Activated naive CD4-positive, alpha-beta T cell (primary cell): ENCODE measurements at places on chromosomes 3 and 15.

GRCh38 chr3:142275856-142276255 lies 50.5 kb upstream of the GK5 start:
- DNase-seq: no peak

DNA sequence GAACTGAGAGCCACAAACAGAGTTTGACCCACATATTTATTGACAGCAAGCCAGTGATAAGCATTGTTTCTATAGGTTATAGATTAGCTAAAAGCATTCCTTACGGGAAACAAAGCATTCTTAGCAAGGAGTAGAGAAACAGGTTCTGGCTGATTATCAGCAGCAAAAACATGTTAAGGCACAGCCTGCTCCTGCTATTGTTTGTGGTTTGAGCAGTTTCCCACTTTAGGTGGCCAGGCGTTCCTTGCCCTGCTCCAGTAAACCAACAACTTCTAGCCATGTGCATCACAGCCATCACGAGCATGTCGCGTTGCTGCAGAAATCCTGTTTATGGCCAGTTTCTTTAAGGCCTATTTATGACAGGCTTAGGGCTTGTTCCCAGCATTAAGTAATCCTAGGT lies 44.7 kb upstream of the C2CD4B start:
- no peak for DNase-seq

DNA sequence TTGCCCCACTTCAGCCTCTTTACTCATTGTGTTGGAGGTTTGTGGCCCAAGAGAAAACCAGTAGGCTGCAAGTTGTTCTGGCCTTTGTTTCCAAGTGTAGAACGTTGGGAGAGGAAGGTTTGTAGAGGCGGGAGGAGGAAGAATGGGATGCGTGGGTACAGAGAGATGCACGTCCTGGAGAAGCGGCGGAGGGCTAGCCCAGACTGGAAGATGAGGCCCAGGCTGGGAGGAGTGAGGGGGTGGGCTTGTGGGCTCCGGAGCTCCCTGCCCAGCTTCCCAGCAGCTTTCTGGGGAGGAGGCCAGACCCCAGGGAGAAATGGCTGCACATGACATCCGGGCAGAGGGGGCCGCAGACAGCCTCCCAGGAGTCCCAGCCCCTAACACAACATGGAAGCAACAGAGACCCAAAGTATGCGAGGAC lies 5.3 kb downstream of the PLA2G4F start:
- no peak for DNase-seq

- no peak for DNase-seq
Observed at GRCh38 chr3:149486726-149487125, 12.2 kb downstream of the TM4SF4 start.

GRCh38 chr3:179964890-179965289 lies 71.8 kb downstream of the PEX5L start:
- DNase-seq: no peak

DNA sequence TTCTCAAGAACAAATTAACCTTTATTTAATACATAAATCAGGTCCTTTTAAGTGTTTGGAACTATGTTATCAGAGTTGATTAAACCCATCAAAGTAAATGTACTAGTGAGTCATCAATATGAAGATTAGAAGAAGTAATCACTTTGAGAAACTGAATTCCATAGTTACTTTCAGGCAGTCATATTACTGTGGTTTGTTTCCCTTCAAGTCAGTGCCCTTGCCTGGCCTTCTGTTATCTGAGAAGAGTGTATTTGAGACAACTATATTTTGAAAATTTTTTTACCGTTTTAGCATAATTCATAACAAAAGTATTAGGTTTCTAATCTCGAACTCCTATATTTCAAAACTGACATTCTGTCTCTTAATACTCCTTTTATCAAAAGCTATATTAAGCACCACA lies 73.6 kb downstream of the GMPS start:
- DNase-seq: no peak

DNA sequence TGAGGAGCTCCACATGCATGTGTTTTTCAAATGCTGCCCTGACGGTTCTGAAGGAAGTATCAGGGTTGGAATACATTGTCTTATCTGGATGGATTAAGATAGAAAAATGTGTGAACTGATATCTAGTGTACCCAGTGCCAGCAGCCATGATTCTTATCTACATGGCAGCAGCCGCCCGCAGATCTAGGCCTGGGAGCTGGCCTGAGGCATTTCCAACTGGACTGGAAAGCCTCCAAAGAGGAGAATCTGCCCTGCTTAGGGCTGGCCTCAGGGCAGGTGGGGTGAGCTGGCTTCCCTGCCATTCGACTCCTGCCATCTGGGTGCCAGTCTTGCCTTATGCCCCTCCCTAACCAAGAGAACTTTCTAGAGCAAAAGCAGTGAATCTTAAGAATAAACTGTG lies 125.8 kb downstream of the SSR3 start:
- no peak for DNase-seq

GRCh38 chr15:33032053-33032452 lies 162.5 kb downstream of the FMN1 start:
- DNase-seq: no peak

DNA sequence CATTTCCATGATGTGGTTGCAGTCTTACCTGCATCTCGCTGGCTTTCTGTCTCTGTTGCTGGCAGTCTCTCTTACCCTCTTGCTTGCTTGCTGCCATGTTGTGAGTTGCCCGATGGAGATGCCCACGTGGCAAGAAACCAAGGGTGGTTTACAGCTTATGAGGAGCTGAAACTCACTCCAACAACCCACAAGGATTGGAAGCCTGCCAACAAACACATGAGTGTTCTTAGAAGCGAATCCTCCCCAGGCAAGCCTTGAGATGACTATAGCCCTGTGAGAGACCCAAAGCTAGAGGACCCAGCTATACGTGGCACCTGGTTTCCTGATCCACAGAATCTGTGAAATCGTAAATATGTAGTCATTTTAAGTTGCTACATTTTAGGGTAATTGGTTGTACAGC lies 490.9 kb upstream of the ADAMTS9 start:
- DNase-seq: no peak

DNA sequence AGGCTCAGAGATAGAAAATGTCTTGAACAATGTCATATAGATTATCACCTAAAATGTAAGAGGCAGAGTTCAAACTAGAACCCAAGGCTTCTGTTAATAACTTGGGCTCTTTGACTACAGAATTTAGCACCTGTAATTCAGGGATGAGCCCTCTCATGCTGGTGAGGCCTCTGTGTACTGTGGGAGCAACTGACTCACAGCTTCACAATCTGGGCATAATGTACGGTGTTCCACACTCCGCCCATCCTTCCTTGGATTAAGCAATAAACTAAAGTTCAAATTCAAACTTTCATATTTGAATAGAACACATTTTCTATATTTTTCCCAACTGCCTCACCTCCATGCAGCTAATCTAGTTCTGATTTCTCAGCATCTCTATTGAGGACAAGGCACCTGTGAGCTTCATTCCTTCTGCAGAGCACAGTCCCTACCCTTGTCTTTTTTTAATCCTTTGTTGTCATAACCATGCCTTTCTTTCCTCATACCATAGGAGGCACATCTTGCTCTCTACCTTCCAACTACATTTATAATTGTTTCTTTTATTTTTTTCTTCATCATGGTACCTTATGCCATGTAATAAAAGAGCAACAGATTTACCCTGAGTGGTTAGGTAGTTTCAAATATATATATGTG lies 392.1 kb downstream of the NLGN1 start:
- no peak for DNase-seq

DNA sequence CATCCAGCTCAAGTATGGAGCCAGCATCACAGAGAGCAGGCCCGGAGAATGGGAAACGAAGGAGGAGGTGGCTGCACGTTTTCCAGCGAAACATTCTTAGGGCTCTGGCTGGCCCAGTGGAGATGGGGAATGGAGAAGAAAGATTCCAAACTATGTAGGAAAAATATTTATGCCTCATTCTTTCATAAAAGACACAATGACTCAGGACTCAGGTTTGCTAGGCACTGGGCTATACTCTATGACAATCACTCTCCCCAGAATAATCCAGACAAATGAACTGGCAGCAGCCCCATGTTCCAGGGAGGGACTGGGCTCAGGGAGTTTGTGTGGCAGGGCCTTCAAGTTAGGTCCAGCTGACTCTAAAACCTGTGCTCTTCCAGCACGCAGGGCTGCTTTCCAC lies 110.8 kb upstream of the RAD18 start:
- DNase-seq: no peak

- DNase-seq: no peak
Observed at GRCh38 chr15:67915461-67916374, 75.9 kb upstream of the RNU6-1 start.

DNA sequence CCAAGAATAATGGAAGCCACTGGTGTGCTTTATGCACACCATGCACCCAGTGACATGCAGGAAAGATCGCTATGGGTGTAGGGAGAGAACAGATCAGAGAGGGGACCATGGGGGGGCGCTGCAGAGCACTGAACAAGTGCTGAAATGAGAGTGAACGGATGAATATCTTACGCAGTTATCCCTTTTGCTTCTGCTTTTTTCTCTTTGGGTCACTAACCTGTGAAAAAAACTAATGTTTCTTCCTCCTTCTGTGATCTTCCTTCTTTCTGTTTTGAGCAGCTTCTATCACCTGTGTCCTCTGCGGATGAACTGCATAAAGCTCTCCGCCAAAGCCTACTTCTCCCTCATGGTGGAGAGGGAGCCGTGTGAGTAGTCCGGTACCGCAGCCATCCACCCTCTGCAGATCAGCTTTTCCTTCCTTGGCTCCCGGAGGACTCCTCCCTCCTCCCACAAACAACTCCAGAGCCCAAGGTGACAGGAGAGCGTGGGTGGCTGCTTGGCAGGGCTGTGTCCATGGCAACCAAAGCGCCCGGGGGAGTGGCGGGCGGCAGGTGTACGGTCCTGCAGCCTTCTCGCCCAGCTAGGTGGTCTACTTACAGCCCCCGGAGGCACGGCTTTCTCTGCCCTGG lies 106.2 kb downstream of the DGKG start:
- DNase-seq: no peak
